ENCODE measurements at places on chromosomes 16 and 17. TPM values are rescaled to one million over a fixed set of nuclear protein-coding genes. Genes with fewer than 3 reads are reported as not detected.

GRCh38 chr16:11638140-11638539, 30.1 kb upstream of the SNN start:
- no peak for DNase-seq
- H3K4me1 ChIP-seq = peaks cover 7% of the 10 kb centered on the region
- no peaks in the 10 kb centered on the region for H3K27me3 ChIP-seq
- no peak overlapping the region for H3K27ac ChIP-seq
- H3K4me3 ChIP-seq = no peak overlapping the region
- H3K36me3 ChIP-seq = no peaks in the 10 kb centered on the region

GRCh38 chr16:51949282-51949681, 597.7 kb downstream of the TOX3 start:
- H3K36me3 ChIP-seq = no peaks in the 10 kb centered on the region
- H3K4me1 ChIP-seq = no peaks in the 10 kb centered on the region
- no peak for DNase-seq
- H3K4me3 ChIP-seq = no peak overlapping the region
- H3K27me3 ChIP-seq = no peaks in the 10 kb centered on the region

GRCh38 chr17:80793851-80794267, 197.8 kb upstream of the CHMP6 start:
- no peak for DNase-seq
- H3K4me1 ChIP-seq = peaks cover 17% of the 10 kb centered on the region
- no peaks in the 10 kb centered on the region for H3K27me3 ChIP-seq
- no peak overlapping the region for H3K27ac ChIP-seq

Gene SPEM2
- not detected for polyA plus RNA-seq

Measured in B cell (primary cell).